ENCODE measurements at places on chromosomes 4 and X. TPM values are rescaled to one million over a fixed set of nuclear protein-coding genes. Genes with fewer than 3 reads are reported as not detected.

FAM156B gene
- 12.6 TPM for total RNA-seq

PARM1 gene
- total RNA-seq: 0.04 TPM

C4orf51 gene
- total RNA-seq: not detected

CBR4 gene
- total RNA-seq: 18.1 TPM

SRPK3 gene
- total RNA-seq: not detected
